Fibroblast of villous mesenchyme (primary cell): ENCODE measurements at places on chromosomes 4 and X. TPM values are rescaled to one million over a fixed set of nuclear protein-coding genes. Genes with fewer than 3 reads are reported as not detected.
A peak's percentile ranks its signal among the peaks of the same experiment; 100 is the strongest.

DNA sequence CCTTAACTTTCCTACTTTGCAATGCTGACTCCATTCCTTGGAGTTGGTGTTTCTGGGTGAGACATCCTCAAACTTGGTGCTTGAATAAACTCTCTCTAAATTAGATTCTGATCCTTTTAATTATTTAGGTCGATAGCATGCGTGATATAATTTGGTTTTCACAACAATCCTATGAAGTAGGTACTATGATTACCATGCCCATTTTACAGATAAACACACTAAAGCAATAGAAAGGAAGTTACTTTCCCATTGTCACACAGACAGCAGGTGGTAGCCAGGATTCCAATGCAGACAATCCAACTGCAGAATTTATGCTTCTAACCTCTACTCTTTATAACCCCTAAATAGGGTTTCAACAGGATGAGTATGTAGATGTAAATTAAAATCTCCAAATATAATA, 21.7 kb upstream of the AASDH start:
- no peak for DNase-seq

- peak; percentile 38 for DNase-seq
Observed at GRCh38 chr4:168409089-168409801, 71.0 kb downstream of the DDX60L start.

- no peak for DNase-seq
Observed at GRCh38 chr4:24224446-24224845, 334.6 kb upstream of the PPARGC1A start.

CT45A2 gene
- total RNA-seq = not detected in 2 replicates

SORBS2 gene
- 1.3 and 1.7 TPM in 2 replicates for total RNA-seq

GRCh38 chrX:120671963-120672362, 42.1 kb upstream of the C1GALT1C1 start:
- peak; percentile 31 for DNase-seq

DNA sequence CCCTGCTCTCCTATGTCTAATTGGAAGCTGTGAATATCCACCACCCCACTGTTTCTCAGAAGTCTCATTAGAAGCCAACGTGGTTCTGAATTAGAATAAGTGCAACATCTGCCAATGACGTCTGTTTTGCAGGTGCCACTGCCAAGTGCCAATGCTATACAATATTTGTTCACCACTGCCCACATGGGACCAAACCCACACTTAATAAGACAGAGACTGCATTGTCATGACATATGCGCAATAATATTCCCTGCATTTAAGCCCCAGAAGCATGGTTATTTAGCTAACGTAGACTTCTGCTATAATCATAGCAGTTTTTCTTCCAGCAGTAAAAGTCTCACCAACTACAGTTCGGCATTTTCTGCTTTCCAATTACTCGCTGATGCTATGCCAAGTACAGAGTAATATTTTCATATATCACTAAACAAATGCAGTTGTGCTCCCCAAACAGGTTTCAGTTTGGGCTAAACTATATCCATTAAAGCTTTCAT, 262.5 kb upstream of the PCDH18 start:
- no peak for DNase-seq

GRCh38 chr4:122481766-122482405, 25.4 kb upstream of the IL2 start:
- DNase-seq = peak; percentile 67

DNA sequence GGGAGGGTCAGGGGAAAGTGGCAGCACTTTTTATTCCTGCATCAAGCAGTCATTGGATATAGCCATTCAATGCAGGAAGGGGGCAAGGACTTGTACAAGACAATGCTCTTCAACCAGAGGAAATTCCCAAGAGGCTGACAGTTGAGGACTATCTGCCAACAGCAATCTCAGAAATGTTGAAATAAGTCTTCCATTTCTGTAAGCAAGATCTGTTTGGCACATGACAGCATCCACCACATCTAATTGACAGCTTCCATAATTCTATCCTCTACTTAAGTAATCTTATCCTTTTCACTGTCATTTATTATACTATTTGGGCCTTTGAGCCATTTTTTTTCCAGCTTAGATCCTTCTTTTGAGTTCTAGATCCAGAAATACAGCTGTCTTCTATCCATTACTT, 110.7 kb downstream of the CFAP299 start:
- no peak for DNase-seq

GRCh38 chrX:53678667-53679066, 7.9 kb downstream of the HUWE1 start:
- DNase-seq = peak; percentile 11

PLA2G12A gene
- total RNA-seq = 11.7 and 14.2 TPM in 2 replicates

ADAMTS3 gene
- total RNA-seq = 2.6 and 3.0 TPM in 2 replicates

DNA sequence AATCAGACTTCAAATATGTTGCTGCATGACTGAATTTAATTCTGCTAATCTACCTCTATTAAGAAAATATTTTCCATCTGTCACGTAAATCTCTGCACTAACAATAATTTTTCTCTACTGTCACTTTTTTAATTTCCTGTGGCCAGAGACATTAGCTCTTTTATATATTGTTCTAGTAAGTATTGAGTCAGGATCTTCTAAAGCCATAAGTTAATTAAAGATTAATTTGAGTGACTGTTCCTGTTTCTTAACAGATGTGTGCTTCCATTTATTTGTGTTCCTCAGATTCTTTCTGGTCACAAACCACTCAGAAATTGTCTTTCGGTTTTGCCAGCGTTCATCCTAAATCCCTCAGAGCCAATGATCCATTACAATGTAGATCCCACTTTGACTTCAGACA, 2.4 kb upstream of the SMR3B start:
- no peak for DNase-seq

HAND2 gene
- 45.4 and 71.7 TPM in 2 replicates for total RNA-seq

- DNase-seq = no peak
Observed at GRCh38 chr4:36054694-36055422, 189.5 kb downstream of the ARAP2 start.

GRCh38 chr4:120853161-120853935, 69.2 kb downstream of the PRDM5 start:
- DNase-seq = no peak

DNA sequence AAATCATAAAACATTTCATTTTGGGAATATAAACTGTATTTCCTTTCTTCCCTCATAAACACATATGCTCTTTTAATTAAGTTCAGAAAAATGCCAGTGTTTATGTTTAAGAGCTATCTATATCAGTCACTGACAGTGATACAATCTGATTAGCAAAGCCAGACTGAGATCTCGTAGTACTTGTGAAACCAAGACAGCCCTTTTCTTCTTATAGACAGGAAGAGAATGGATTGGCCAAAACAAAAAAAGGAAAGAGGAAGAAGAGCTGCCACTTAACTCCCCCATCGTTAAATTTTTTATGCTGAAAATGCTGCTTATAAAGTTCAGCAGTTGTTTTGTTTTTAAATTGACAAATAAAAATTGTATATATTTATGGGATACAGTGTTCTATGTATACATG, 87.4 kb downstream of the PLAC1 start:
- no peak for DNase-seq

DNA sequence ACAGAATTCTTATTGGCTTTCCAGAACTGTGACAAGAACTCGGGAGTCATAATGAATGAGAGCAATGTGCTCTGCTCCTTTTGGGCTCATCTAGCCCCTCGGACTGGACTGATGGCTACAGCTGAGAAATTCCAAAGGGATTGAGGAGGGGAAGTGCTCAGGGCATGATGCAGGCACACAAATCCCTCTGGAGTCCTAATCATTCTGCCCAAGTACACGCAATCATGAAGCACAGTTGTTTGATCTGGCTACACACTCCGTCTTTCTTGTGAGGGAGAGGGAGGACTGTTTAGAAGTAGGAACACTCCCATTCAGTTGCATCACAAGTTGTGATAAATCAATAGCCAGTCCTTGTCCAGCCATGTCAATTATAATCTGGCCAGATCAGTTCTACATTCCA, 237.5 kb downstream of the COL25A1 start:
- no peak for DNase-seq

DNA sequence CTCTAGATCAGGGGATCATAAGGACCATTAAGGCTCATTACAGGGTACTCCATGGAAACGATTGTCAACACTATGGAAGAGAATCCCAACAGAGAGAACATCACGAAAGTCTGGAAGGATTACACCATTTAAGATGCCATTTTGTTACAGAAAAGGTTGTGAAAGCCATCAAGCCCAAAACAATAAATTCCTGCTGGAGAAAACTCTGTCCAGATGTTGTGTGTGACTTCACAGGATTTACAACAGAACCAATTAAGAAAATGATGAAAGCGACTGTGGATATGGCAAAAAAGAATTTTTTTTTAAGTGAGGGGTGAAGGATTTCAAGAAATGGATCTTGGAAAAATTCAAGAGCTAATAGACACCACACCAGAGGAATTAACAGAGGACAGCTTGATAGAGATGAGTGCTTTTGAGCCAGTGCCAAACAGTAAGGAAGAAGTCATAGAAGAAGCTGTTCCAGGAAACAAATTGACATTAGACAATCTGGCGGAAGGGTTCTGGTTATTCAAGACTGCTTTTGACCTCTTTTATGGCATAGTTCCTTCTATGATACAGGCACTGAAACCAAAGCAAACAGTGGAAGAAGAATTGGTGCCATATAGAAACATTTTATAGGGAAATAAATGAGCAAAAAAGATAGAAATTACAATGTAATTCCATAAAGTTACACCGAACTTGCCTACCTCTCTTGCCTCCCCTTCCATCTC, 17.3 kb upstream of the LSM6 start:
- DNase-seq = peak; percentile 5

DNA sequence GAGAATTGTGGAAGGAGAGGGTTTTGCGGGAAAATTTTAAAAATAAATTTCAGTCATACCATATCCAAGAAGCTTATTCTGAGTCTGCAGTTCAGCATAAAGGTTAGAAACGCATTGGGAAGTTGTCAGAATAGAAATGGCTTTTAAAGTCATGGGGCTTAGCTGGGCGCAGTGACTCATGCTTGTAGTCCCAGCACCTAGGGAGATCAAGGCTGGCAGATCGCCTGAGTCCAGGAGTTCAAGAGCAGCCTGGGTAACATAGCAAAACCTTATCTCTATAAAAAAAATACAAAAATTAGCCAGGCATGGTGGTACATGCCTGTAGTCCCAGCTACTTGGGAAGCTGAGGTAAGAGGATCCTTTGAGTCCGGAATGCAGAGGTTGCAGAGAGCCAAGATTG, 3.9 kb upstream of the PLA2G12A start:
- DNase-seq = no peak

DNA sequence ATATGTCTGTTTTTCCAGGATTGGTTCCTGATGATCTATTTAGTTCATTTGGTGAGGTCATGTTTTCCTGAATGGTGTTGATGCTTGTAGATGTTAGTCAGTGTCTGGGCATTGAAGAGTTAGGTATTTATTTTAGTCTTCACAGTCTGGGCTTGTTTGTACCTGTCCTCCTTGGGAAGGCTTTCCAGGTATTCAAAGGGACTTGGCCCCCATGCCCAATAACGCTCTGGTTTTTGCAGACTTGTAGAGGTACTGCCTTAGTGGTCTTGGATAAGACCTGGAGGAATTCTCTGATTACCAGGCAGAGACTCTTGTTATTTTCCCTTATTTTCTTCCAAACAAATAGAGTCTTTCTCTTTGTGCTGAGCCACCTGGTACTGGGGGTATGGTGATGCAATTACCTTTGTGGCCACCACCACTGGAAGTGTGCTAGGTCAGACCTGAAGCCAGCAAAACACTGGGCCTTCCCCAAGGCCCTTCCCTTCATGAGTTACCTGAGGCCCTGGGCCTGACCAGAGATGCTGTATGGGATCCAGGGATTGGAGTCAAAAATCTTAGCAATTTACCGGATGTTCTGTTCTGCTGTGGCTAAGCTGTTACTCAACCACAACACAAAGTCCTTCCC, 63.3 kb upstream of the RXFP1 start:
- no peak for DNase-seq

GRCh38 chr4:145523117-145523516, 41.5 kb downstream of the SMAD1 start:
- DNase-seq = no peak

GRCh38 chr4:73734530-73735001, 5.8 kb upstream of the CXCL8 start:
- peak; percentile 48 for DNase-seq

GRCh38 chr4:138632856-138633579, 382.6 kb upstream of the NOCT start:
- DNase-seq = no peak

GRCh38 chrX:31909850-31910572, 838.2 kb upstream of the FTHL17 start:
- no peak for DNase-seq

DNA sequence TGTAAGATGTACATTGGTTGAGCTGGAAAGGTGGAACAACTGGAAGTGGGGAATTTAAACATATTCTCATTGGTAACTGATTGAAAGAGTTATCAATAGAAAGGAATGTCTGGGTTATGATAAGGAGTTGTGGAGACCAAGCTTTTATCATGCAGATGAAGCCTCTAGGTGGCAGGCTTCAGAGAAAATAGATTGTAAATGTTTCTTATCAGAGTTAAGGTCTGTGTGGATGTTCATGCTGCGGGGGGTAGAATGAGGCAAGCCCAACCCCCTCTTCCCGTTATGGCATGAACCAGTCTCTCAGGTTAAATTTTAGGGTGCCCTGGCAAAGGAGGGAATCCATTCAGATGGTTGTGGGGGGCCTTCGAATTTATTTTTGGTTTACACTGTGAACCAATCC, 16.0 kb downstream of the ARSD start:
- no peak for DNase-seq

- DNase-seq = no peak
Observed at GRCh38 chr4:152109531-152110509, 349.0 kb upstream of the GATB start.

GRCh38 chrX:77014377-77015372, 432.5 kb upstream of the FGF16 start:
- no peak for DNase-seq

DNA sequence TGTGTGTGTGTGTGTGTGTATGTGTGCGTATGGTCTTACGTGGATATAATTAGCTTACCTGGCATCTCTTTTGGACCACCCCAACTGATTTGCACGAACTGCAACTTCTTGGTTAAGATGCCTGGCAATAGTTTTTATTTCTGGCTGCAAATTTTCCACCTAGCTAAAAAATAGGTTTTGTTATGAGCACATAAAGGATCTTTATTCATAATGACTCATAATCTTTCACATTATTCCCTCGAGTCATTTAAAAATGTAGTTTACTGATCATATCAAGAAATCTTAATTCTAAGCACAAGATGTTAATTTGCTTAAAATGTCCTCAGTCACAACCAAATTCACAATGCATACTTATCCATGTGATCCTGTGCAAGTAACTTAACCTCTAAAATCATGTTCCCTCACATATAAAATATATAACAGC, 1.5 kb downstream of the COX18 start:
- DNase-seq = no peak

- no peak for DNase-seq
Observed at GRCh38 chr4:54660591-54660990, 2.8 kb downstream of the KIT start.

SAGE1 gene
- total RNA-seq = not detected in 2 replicates

S100P gene
- total RNA-seq = not detected in 2 replicates

ADH1B gene
- total RNA-seq = 0.32 and 0.43 TPM in 2 replicates

DNA sequence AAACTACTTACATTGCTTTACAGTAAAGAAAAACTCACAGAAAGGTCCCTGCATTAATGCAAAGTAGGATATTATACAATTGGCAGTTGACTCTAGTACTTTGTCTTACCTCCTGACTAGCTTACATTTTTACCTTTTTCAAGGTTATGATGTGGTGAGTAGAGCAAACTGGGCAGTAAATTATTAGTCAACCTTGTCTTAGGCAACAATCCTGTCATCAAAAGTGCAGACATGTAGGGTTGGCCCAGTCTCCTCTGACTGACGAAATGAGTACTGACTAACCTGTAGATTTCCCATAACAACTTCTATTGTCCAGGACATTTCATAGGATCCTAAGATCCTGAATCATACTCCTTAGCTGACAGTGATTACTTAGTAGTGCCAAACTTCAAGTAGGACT, 142.0 kb upstream of the NUDT6 start:
- peak; percentile 51 for DNase-seq
